ENCODE measurements at places on chromosomes 3 and 15.
A peak's percentile ranks its signal among the peaks of the same experiment; 100 is the strongest.

GRCh38 chr3:126081618-126082361 lies 2.1 kb downstream of the SLC41A3 start:
- no peak for DNase-seq

DNA sequence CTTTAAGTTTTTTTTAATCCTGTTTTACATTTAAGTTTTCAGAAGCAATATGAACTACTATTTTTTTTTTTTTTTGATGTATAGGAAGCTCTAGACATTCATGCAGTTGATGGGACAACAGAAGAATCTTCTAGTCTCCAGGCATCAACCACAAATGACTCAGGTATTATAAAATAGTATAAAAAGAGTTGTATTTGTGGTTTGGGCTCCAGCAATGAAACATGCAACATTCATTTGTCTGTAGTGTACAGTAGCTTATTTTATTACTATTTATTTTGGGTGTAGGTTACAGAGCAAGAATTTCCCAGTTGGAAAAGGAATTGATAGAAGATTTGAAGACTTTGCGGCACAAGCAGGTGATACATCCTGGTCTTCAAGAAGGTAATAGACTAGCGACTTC lies 38.6 kb downstream of the MGA start:
- DNase-seq: no peak

DNA sequence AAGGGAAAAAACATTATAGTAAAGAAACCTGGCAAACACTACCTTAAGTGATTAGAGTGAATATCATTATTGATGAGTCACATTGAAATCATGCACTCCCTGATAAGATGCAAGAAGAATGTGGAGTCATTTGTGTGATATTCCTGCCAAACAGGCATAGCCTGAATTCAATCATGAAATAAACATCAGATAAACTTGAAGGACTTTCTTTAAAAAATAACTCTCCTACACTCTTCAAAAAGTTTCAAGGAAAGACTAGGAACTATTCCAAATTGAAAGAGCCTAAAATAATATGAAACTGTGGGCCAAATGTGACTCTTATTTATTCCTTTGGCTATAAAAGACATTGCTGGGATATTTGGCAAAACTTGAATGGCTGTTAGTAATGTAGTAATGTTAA lies 625.7 kb upstream of the LMCD1 start:
- no peak for DNase-seq

DNA sequence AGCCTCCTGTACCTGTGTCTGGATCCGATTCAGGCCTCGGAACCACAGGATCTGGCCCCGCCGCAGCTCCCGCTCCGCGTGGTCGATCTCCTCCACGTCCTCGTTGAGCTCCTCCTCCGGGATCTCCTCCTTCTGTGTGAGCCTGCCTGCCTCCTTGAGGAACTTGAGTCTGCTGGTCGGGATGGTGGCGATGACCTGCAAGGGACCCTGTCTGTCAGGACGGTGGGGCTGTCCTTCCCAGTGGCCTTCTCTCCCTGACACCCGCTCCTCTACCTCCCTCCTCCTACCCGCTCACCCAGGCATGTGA lies 17.2 kb upstream of the SEC13 start:
- no peak for DNase-seq

- DNase-seq: no peak
Measured at GRCh38 chr3:111151438-111151837, 79.8 kb downstream of the NECTIN3 start.

DNA sequence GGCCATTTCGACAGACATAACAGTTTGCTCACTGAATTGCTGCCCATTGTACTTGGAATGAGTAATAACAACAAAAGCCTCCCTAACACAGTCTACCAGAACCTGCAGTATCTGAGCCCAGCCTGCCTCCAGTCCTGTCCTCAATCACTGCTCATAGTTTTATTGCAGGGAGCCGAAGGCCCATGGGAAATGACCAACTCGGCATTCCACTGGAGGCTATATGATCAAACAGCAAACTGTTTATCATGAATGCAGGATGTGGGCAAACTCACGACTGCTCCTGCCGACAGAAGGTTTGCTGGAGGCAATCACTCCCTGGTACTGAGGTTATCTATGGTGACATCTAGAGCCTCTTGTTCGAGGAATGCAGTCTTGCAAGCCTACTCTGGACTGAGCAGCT lies 46.3 kb downstream of the LSM3 start:
- DNase-seq: no peak

GRCh38 chr3:129346695-129347457 lies 68.2 kb downstream of the HMCES start:
- DNase-seq: peak; percentile 33

DNA sequence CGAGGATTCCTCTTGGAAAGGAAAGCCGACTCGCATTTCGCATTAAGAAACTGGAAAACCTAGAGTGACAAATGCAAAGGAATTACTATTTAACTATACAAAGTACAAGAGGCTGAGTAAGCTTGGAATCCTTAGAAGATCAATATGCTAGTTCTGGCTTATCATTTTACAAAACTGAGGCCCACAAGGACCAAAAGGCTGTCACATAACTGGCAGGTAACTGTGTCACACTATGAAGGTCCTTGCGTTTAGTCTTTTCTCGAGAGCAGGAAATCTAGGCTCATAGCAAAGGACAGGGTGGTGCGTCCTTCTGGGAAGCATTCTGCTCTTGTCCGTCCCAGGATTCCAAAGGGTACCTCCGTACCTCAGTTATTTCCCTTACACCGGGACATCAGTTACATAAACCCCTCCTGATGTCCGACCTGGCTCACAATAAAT lies 629 bp downstream of the RPL24 start:
- DNase-seq: no peak

- DNase-seq: no peak
Measured at GRCh38 chr3:113948015-113948917, 453 bp downstream of the ZDHHC23 start.

GRCh38 chr3:58062472-58062871 lies 54.2 kb downstream of the FLNB start:
- DNase-seq: no peak

- DNase-seq: peak; percentile 87
Measured at GRCh38 chr15:94205366-94205765, 26.0 kb upstream of the MCTP2 start.

GRCh38 chr15:93196135-93196670 lies 107.2 kb upstream of the RGMA start:
- no peak for DNase-seq

DNA sequence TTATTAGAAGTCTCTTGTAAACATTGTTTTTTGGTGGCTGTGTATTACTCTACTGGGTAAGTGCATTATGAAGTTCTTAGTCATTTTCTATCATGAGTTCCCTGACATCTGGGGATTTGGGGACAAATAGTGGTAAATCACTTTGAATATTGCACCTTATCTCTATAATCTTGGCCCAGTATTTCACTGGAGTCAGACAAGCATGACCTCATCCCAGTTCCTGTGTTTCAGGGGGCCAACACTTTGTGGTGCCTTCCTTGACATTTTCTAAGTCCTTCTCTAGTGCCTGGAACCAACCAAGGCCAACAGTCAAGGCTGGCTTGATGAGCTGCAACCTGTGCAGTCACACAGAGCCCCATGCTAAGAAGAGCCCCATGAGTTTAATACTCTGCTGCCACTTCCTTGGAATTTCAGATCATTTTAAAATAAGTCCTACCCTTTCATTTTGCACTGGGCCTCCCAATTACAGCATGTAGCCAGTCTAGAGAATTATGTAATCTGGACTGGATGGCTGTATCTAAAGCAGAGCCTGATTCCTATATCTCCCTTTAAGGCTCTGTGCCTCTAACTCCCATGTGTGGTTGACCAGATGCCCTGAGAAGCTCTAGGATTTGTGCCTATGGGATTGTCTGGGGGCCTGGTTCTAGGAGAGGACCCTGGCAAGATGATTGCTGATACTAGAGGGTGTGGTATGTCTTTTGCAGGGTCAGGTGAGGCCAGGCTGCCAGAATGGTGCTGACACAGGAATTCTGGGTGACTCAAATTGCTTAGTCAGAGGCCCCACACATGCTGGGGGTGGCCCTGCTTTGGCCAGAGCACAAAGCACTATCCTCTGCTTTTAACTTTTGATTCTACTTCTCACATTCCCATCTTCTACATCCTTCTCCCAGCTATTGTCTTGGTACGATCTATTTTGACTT lies 319.6 kb upstream of the TBC1D5 start:
- DNase-seq: no peak

DNA sequence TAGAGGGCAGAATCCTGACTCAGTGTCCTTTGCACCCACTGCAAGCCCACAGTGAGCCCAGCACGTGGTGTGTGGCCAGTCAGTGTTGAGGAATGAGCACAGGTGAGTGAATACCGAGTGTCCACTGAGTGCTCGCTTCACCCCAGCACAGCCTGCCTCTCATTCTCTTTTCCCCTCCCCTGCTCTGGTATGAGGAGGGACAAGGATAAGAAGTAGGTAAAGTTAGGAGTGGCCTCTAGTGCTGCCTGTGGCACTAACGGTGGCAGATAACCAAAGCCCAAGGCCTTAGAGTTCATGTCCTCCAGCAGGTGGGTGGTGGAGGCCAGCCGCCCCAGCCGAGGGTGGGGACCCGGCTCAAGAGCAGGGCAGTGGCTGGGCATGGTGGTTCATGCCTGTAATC lies 38.0 kb downstream of the PRKCD start:
- no peak for DNase-seq

DNA sequence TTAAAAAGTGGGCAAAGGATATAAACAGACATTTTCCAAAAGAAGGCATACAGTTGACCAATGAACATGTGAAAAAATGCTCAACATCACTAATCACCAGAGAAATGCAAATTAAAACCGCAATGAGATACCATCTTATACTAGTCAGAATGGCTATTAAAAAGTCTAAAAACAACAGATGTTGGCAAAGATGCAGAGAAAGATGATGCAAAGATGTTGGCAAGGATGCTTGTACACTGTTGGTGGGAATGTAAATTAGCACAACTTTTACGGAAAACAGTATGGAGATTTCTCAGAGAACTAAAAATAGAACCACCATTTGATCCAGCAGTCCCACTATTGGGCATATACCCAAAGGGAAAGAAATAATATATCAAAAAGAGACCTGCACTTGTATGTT lies 53.5 kb downstream of the TLNRD1 start:
- no peak for DNase-seq

GRCh38 chr3:99878005-99878404 lies 60.3 kb downstream of the CMSS1 start:
- DNase-seq: peak; percentile 81

GRCh38 chr3:86794361-86795065 lies 196.4 kb downstream of the VGLL3 start:
- DNase-seq: no peak

DNA sequence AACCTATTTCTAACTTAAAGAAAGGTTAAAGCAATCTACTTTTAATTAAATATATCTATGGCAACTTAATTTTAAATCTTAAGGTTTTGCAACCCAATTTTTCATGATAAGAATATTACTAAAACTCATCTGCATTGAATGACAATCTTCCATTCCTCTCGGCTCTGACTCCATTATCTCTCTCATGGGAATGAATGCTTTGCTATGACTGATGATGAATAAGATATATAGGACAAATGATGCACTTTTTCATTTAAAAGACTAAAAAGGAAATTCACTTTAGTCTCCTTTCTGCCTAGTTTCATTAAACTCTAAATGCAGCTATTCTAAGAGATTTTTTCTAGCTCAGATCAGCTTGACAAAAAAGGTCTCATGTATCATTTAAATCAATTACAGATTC lies 68.7 kb downstream of the GBE1 start:
- DNase-seq: no peak

- DNase-seq: no peak
Measured at GRCh38 chr3:184352149-184352785, 9.1 kb downstream of the CLCN2 start.

DNA sequence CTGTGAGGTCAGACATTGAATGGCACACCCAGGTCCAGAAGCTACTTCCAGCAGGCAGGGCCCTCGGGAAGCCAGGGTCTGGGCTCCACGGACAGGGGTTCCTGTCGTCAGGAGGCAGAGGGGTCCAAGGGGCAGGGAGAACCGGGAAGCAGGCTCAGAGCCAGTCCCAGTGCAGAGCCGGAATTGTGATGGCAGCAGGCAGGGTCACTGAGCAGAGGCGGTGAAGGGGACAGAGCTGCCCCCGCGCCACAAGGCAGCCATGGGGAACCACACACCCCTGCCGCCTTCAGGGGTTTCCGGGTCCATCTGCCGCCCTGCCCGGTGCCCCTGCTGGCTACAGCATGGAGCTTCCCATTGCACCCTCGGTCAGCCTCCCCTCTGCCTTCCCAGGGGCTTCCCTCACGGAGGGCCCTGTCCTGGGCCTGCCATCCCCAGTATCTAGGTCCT lies 136.9 kb downstream of the NSMCE3 start:
- no peak for DNase-seq

- peak; percentile 33 for DNase-seq
Measured at GRCh38 chr3:33146791-33147445, 33.1 kb downstream of the CRTAP start.

- DNase-seq: no peak
Measured at GRCh38 chr3:76824658-76825240, 215.2 kb upstream of the ROBO2 start.

- no peak for DNase-seq
Measured at GRCh38 chr3:3082234-3082924, 27.8 kb downstream of the IL5RA start.

DNA sequence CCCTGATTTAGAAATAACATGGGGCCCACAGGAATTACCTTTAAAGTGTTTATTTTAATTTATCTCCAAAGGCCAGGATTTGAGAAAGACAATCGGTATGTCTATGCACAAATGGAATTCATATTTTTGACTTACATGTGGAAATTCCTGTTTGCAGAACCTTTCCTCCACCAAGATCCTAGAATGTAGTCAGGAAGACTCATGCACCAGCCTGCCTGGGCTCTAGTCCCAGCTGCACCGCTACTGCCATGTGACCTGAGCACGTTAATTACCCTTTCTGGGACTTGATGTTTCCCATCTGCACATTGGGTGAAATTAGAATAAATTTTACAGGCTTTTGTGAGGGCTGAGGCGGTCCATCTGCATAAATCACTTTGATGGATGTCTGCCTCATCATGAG lies 194.2 kb downstream of the ATP10A start:
- DNase-seq: no peak

- DNase-seq: no peak
Measured at GRCh38 chr3:56339671-56340070, 128.6 kb downstream of the ERC2 start.

- no peak for DNase-seq
Measured at GRCh38 chr3:55164876-55165275, 237.0 kb upstream of the LRTM1 start.

DNA sequence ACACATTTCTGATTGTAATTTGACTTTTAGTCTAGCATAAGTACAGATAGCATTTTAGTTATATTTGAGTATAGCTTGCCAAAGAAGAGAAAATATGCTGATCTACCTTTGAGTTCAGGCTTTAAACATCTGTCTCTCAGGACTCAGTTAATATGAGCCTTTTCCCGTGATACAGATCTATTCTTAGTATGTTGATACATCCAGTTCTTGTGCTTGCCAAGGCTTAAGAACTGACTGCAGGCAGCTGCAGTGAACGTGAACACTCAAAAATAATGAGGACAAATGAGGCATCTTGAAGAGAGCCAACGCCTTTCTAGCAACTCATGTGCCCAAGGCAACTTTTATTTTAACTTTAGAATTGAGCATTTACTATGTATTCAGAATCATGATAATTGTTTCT lies 325.5 kb downstream of the SI start:
- no peak for DNase-seq
